ENCODE measurements at places on chromosomes 3 and 15.

DNA sequence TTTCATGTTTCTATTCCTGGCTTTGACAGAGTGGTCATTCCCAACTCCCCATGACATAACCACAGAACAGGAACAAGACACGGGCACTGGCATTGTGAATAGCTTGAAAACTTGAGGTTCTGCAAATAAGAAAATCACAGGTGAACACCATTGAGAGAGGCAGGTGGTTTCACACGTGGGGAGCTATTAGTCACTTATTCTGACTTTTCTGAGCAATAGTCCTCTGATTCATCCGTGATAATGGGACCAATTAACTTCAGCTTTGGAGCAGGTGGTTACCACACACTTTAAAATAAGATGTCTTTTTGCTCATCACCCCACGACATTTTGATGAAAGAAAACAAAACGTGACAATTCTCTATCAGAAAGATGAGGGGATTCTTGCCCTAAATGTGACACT is 224.7 kb downstream of the KLF13 start:
- no peak for DNase-seq

DNA sequence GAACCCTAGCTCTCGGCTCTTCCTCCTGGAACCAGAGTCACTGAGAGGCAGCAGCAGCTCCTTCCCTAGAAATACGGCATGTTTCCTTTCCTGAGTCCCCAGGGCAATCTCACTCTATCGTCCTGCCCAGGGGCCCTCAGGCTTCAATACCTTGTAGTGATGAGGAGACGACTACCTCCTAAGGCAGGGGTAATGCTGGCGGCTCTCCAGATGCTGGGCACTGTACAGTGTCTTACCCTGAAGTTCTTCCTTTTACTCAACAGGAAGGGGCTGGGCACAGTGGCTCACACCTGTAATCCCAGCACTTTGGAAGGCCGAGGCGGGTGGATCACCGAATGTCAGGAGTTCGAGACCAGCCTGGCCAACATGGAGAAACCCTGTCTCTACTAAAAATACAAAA is 13.5 kb downstream of the TMEM44 start:
- no peak for DNase-seq

DNA sequence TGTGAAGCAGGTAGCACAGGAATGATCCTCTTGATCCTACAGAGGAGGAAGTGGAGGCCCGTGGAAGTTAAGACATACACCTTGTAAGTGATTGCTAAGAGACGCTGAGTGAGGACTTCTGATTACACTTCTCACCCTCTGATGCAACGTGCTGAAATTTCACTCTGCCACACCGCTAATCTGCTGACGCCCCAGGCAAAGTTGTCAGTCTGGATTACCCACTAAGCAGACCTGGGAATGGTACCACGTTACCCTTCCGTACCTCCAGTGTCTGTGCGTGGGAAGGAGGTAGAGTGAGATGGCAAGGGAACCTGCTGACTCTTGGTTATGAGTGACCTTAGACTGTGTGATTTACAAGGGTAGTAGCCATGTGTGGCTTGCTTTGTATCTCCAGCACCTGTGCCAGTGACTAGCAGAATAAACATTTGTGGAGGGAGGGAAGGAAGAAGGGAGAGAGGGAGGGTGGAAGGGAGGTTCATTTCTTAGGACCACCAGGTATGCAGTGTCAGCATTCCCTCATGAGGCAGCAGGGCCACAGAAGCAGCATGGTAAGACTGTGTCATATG is 115.0 kb downstream of the ALDH1A2 start:
- no peak for DNase-seq

DNA sequence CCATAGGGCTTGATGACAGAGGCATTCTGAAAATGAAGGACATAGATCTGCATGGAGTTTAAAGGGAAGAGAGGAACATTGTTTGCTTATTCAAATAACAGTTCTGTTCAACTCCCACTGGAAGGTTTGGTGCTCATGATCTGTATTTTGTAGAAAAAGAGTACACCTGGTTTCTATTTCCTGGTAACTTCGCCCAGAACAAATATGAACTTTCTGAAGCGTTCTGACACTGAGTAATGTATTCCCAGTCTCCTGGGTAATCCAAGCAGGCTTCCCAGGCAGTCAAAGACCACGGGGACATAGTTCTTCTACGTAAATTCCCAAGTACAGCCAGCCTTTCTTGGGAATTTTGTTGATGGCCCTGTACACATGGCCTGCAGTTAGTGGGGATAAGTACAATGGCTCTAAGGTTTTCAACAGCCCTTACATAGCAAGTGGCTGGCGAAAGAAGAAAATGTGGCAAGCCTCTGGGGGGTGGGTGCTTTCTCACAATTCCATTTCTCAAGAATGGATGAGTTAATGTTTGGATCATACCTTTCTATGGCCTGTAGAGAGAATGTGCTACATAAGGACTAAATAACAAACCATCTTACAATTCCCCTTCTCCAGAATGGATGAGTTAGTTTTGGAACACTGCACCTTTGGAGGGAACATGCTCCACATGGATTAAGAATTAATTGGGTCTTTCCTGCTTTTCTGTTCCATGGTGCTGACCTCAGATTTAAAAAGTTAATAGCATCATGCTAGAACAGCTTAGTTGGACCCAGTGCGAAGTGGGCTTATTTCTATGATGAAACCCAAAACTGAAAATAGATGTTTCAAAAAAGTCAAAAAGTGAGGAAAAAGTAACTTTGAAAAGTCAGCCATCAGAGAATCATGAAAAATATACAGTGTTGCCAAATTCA is 52.7 kb downstream of the COL6A6 start:
- no peak for DNase-seq

GRCh38 chr15:59274126-59274970 is 67.7 kb downstream of the LDHAL6B start:
- DNase-seq = no peak

- no peak for DNase-seq
Measured at GRCh38 chr15:92655178-92655995, at the start of gene FAM174B. Gene FAM174B, minus strand, starts transcription at chr15:92655775.

DNA sequence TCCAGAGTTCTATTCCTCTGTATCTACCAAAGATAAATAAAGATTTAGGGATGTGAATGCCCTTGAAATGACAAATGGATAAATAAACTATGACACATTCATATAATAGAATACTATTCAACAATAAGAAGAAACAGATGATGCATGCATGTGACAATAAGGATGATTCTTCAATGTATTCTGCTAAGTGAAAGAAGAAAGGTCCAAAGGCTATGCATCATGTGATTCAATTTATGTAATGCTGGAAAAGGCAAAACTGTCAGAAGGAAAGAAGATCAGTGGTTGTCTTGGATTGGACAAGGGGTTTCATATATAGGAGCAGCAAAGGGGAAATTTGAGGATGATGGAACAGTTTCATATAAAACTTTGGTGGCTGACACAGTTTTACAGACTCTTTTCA is 32.6 kb upstream of the CHRNA7 start:
- no peak for DNase-seq

DNA sequence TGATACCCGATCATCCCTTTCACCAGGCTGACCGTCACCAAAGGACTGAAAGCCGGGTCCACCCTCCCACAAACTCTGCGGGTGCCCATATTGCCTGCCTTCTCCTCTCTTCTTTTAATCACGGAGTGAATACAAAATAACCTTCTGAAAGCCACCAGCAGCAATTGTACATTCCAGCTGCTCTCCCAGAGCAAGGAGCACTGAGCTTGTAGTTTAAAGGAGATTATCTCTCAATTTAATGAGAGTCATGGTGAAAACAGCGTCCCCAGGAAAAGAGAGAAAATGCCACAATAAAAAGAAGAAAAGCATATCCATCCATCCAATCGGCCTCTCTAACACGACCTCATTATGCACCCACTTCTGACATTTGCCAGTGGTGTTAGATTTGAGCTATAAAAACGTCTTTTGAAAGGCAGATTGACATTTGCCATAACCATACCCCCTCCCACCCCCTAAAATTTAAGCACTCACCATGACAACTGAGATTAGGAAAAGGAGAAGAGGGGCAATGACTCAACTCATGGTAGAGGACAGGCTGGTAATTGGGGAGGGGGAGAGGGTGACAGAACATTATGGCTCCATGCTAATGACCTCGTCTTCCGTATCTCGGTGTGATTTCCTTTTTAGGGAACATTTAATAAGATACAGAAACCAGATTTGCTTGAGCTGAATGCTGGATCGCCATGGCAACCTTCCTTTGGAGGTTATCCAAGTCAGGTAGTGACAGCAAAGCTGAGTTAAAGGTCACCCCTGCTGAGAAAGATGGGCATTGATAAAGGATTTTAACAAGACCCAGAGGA is 106.2 kb downstream of the ST8SIA2 start:
- no peak for DNase-seq

GRCh38 chr3:58496206-58496857 is 4.4 kb downstream of the KCTD6 start:
- no peak for DNase-seq

DNA sequence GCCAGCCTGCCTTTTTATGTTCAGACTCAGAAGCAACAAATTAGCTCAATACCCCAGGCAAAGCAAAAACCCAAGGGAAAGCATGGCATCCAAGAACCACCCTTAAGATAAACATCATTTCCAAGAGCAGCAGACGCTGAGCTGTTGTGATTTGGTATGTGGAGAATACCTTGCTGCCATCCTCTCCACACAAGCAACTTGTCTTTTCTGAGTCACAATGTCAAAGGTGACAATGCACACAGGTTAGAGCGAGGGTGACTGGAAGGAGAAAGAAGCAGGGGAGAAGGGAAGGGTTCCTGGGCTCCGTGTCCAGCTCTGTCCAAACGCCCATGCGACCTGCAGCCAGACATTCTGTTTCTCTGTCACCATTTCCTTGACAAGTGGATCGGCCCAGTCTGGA is 6.0 kb downstream of the PCSK6 start:
- DNase-seq = no peak

- no peak for DNase-seq
Measured at GRCh38 chr3:54859184-54859583, 68.7 kb downstream of the LRTM1 start.

DNA sequence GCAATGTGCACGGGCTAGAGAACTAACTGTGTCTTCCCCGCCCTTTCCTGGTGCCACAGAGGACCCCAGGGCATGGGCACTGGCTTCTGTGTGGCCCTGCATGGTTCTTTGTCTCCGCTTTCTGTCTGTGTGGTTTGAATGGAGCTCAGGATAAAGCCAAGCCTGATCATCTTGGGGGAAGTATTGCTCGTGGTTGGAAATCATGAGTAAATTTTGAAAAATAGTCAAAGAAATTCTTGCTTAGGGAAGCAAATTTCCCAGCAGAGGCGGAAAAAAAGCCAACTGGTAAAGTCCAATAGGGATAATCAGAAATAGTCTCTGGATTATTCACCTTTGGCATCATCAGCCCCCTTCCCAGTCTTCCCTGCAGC is 55.4 kb downstream of the MAGEF1 start:
- DNase-seq = no peak

DNA sequence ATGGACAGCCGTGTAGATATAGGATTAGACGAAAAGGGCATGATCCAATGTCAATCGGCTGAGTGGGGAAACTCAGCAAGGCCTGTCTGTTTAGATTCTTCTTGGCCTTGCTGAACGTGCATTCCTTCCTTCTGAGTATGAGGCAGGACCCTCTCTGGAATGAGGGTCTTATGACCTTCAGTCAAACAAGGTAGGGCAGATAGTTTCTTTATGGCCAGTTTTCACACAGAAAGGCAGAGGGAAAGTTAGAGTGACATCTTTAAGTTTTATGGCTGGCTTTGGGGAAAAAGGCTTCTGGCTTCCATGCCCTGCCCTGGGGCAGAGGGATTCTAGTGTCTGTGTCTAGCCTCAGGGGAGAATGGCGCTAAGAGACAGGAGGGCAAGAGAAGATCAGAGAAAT is 29.7 kb downstream of the ARNT2 start:
- DNase-seq = no peak

- DNase-seq = no peak
Measured at GRCh38 chr3:119240101-119240590, 532 bp downstream of the B4GALT4 start.

GRCh38 chr3:98026425-98027084 is 8.6 kb downstream of the GABRR3 start:
- no peak for DNase-seq

Measured in activated naive CD4-positive, alpha-beta T cell treated with Interleukin-2 at 50 U/mL for 16 hours (primary cell).